ENCODE measurements at places on chromosomes 12 and 14.
A peak's percentile ranks its signal among the peaks of the same experiment; 100 is the strongest.

GRCh38 chr12:8648576-8649205 lies 13.9 kb downstream of the MFAP5 start:
- no peak for DNase-seq

- DNase-seq = no peak
Observed at GRCh38 chr12:31322801-31323207, 3.1 kb downstream of the SINHCAF start.

- no peak for DNase-seq
Observed at GRCh38 chr14:72889366-72889765, 4.5 kb downstream of the DPF3 start.

DNA sequence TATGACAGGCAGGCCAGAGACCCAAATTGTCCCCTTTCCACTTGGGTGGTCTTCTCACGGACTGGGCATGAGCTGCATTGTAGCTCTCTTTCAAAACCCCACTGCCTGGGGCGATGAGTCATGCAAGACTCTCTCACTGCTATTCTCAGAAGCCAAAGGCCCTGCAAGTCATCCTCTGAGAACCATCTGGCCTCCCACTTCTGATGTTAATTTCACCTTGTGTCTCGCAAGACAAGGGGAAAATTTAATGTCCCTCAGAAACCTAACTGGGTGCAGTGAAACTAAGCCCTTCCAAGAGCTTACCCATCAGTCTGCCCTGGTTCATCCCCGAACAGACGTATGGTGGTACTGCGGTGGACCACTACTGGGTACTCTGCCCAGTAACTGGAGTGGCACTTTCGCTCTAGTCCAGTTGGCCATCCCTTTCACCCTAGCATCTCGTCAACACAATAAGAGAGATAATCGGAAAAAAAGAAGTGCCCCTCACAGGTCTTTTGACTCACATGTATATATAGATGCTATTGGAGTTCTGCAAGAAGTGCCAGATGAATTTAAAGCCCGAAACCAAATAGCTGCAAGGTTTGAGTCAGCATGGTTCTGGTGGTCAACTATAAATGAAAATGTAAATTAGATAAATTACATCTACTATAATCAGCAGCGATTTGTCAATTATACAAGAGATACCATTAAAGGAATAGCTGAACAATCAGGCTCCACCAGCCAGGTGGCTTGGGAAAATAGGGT lies 31.3 kb upstream of the LALBA start:
- no peak for DNase-seq

DNA sequence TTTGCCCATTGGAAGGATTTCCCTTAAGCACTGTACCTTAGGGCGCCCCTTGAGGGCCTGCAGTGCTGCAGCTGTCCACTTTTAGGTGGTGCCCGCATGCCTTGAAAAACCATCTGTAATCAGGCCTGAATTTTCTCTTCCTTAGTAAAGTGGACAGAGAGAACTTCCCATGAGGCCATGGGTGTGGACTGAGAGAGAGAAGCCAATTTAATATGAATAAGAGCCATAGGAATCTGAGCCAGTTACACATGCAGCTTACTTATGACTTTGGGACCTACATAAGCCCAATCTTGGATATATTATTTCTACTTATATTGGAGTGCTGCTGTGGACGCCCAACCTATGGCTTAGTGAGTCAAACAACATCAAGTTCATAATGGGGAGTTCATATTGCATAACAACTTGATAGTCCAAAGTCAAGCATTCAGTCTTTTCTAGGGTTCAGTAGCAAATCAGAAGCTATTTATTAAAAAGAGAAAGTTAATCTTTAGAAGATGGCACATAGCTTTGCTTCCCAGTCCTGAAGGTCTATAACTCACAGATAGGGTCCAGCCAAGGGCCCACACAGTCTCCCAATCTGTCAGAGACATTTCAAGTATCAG lies 11.1 kb upstream of the ETV6 start:
- DNase-seq = no peak

GRCh38 chr12:46472893-46473633 lies 100.5 kb upstream of the SLC38A2 start:
- DNase-seq = no peak

DNA sequence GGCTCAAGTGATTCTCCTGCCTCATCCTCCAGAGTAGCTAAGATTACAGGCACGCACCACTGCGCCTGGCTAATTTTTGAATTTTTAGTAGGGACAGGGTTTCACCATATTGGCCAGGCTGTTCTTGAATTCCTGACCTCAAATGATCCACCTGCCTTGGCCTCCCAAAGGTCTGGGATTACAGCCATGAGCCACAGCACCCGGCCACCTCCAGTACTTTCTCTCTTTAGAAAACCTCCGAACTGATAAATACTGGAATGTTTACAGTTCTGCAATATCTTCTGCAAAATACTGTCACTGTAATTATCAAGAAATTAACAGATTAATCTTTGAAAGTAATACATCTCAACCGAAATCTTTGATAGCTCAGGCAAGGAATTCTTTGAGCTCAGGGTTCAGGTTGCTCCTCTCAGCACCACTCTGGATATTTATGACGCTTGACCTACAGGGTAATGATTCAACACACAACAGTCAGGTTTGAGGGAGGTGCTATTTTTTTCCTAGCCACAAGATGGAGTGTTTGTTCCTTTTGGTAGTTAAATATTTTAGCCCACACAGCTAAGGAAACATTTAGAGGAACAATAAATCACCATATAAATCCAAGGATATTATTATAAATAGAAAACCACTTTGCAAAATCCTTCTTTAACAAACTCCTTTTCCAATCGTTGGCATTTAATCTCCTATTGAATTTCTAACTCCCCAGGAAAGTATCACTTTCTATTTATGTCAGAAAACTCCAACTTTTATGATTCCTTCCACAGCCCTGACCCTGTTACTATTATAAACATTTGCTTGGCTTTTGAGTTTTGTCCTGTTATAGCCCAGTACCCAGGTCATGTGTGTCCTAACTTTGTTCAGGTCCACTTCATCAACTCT lies 48.6 kb upstream of the GTF2A1 start:
- DNase-seq = peak; percentile 77

DNA sequence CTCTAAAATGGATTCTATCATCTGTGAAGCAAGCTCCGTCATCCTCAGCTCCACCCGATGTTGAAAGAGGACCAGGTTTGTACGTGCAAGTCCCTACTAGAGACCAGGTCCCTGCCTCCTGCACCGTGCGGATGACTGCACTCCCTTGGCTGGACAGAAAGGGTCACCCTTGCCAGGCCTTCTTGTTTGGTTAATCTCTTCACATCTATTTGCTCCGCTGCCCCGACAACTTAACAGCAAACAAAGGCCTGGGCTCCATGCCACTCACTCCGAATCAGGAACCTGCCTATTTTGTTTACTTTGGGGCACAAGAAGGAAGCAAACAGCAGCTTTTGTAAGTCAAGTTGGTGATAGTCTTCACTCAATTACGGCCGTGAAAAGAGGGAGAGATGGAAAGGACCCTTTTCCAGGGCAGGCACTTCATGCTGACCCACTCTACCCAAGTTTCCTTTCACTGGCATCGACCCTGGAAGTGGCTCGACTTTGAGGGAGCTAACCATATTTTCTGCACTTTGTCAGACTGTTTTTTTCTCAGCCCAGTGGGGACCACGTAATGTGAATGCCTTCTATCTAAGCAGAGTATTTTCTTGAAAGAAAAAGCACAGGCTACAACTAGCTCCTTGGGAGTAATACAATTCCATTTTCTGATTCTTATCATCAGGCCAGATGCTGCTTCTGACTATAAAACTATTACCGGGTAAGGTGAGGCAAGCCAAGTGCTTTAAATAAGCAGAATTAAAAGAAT lies 202.6 kb downstream of the FOXN3 start:
- DNase-seq = no peak

DNA sequence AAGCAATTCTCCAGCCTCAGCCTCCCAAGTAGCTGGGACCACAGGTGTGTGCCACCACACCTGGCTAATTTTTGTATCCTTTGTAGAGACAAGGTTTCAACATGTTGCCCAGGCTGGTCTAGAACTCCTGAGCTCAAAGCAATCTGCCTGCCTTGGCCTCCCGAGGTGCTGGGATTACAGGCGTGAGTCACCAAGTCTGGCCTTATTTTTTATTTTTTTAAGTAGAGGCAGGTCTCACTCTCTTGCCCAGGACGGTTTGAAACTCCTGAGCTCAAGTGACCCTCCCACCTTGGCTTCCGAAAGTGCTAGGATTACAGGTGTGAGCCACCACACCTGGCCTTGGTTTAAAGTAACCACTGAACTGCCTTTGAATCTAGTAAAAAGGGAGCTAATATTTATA lies 56.8 kb downstream of the SPPL3 start:
- no peak for DNase-seq

DNA sequence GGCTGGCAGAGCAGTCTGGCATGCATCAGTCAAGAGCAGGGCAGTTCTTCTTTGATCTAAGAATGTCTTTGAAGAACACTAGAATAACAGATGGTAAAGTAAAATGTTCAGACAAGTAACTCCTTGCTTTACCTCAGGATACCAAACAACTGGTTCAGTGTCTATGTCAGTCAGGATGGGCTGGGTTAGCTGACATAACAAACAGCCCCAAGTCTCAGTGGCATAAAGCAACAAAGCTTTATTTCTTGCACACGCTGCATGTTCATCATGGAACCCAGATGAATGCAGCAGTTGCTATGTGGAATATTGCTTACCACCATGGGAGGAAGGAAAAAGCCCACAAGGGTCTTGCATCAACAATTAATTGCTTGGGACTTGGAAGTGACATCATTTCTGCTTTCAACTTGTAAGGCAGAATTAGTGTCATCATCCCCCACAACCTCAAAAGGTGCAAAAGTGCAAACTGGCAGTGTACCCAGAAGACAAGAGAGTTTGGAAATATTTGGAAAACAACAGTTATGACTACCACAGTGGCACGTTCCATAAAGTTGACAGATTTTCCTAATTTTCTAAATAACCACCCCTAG lies 21.2 kb downstream of the GPRC5D start:
- DNase-seq = peak; percentile 59

- no peak for DNase-seq
Observed at GRCh38 chr14:102200690-102201352, 61.1 kb downstream of the WDR20 start.

GRCh38 chr12:128966203-128966810 lies 113.0 kb downstream of the GLT1D1 start:
- DNase-seq = no peak

GRCh38 chr12:22969521-22969920 lies 344.6 kb downstream of the ETNK1 start:
- no peak for DNase-seq

- DNase-seq = no peak
Observed at GRCh38 chr12:10362325-10362724, 27.5 kb downstream of the KLRK1 start.

- DNase-seq = peak; percentile 74
Observed at GRCh38 chr12:131606218-131606901, 104.5 kb upstream of the SFSWAP start.

DNA sequence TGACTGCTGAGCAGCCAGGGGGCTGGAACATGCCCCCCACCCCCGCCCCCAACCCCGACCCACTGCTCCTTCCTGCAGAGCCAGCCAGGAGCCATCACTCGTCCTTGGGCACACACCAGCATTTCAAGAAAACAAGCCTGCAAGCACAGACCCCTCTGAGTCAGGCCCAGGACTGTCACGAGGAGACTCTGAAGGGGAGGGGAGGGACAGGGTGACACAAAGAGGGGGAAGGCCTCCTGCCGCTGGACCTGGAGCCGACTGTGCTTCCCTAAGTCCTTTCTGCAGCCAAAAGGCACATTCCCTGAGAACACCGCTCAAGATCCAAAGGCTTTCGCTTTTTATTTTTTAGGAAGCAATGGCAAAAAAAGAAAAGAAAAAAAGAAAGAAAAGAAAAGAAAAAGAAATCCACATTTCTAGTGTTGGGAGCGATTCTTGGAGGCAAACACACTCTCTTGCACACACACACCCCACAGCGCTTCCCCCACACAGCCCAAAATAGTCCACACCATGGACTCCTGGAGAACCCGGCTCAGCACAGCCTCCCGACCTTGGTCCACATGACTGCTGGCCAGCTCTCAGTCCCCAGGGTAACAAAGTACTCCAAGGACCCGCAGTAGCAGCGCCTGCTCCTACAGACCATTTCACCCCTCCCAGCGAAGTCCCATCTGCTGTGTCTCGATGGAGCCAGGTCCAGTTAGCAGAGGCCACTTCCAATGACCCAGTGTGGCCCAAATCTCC lies 101.7 kb downstream of the DPF3 start:
- DNase-seq = no peak

DNA sequence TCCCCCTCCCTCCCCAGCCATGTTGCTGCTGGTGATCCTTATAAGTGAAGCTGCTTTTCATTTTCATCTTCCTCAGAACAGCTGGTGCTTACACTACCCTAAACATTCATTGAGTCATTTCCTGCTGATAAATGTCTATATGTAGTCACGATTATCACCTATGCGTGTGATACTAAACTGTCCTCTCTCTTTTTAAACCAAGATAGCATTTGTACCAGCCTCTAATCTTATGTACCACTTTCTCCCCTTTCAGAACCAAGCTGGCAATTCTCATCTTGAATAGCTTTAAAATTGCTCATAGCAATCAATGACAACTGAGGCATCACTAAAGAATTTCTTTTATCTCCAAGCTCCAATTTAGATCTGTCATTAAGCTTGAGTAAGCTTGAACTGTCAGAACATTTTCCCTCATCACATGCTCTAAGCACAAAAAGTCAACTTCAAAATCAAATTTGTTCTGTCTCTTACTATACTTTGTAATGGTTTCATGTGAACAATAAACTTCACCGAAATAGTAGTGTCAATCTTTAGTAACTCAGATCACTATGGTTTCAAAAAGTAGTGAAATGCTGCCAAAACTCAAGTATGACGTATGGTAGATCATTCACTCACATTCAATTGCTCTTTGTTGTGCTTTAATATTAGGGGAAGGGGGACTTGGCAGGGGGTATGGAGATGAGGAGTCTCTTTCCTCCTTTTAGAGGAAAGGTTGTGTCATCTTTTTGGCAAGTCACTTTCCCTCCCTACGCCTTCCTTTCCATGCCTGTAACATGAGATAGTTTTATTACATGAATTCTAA lies 178.1 kb upstream of the NOVA1 start:
- DNase-seq = no peak

GRCh38 chr14:32011225-32011624 lies 65.9 kb upstream of the ARHGAP5 start:
- no peak for DNase-seq

GRCh38 chr14:64475585-64476273 lies 10.4 kb downstream of the AKAP5 start:
- DNase-seq = no peak

- DNase-seq = no peak
Observed at GRCh38 chr12:51994539-51994820, 12.3 kb upstream of the TAMALIN start.

- DNase-seq = no peak
Observed at GRCh38 chr12:84495711-84496110, 416.9 kb downstream of the SLC6A15 start.

- no peak for DNase-seq
Observed at GRCh38 chr14:84894254-84894653, 635.7 kb upstream of the FLRT2 start.

Data from inflammatory macrophage (primary cell).